ENCODE measurements at places on chromosomes 4 and X. TPM values are rescaled to one million over a fixed set of nuclear protein-coding genes. Genes with fewer than 3 reads are reported as not detected.

FAM47B gene
- not detected for total RNA-seq

- no peak for DNase-seq
Measured at GRCh38 chr4:185307136-185307950, 88.4 kb downstream of the LRP2BP start.

HPF1 gene
- 18.0 TPM for total RNA-seq

DNA sequence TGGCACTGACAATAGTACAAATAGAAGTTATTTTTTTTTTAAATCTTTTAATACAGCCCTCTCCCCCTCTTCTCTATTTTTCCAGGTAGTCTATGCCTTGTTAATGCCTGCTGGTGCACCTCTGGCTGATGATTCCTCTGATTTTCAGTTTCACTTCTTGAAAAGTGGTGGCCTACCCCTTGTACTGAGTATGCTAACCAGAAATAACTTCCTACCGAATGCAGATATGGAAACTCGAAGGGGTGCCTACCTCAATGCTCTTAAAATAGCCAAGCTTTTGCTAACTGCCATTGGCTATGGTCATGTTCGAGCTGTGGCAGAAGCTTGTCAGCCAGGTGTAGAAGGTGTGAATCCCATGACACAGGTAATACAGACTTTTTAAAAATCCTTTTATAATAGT lies 99.1 kb downstream of the USP9X start:
- DNase-seq = no peak

EXOC1 gene
- total RNA-seq = 14.9 TPM

DNA sequence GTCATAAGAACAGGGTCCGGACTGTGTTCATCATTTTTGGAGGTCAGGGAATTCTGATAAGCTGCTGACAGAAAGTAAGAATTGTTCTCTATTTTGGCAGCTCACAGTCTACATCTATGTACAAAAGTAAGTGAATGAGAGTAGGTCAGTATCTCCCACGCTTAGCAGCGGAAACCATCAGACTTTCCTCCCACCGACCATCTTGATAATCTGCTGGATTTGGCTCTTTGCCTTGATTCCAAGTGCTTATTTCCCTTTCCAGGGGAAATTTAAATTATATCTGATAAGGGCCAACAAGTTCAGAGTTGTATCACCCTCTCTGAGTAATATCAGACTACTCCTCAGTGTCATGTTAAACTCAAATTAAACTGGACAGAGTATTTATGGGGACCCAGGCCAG lies 118.0 kb downstream of the CAMK2D start:
- DNase-seq = no peak

CHM gene
- total RNA-seq = 14.5 TPM

PDCL2 gene
- not detected for total RNA-seq

- DNase-seq = no peak
Measured at GRCh38 chrX:27968352-27968751, 12.9 kb downstream of the DCAF8L1 start.

- no peak for DNase-seq
Measured at GRCh38 chr4:139129206-139129605, 47.8 kb downstream of the ELF2 start.
